ENCODE measurements at places on chromosomes 13 and 19. TPM values are rescaled to one million over a fixed set of nuclear protein-coding genes. Genes with fewer than 3 reads are reported as not detected.

The AMER2 gene
- total RNA-seq: not detected

The BST2 gene
- total RNA-seq: 10.5 TPM

The PSG6 gene
- not detected for total RNA-seq

The MEIOSIN gene
- not detected for total RNA-seq

The PODNL1 gene
- total RNA-seq: not detected

The CYP2A7 gene
- total RNA-seq: not detected

The ZNF492 gene
- total RNA-seq: 0.22 TPM

The NPAS1 gene
- total RNA-seq: under 0.01 TPM

The DAND5 gene
- under 0.01 TPM for total RNA-seq

The SUGT1 gene
- total RNA-seq: 25.1 TPM

DNA sequence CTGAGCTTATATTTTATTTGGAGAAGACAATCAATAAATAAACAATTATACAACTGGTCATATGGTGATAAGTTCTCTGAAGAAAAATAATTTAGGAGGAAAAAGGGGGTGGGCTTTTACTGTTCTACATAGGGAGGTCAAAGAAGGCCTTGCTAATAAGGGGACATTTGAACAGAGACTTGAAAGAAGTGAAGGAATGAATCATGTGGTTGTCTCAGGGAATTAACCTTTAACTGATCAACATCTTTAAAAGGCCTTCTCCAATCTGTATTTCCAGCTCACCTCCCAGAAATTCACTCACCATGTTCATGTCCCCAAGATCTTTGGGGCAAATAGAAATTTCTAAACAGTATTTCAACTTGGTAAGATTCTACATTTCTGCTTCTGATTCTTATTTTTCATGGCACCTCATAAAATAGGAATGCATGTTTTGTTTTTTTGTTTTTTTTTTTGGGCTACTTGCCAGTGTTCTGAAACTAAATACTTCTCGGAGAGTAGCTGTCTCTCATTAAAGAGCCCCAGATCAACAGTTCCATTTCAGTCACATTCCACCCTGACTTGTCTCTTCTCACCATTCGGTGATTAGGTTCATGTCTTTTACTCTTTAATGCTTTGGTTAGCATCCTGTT is 19.2 kb upstream of the LPAR6 start:
- DNase-seq: peak; percentile 24

DNA sequence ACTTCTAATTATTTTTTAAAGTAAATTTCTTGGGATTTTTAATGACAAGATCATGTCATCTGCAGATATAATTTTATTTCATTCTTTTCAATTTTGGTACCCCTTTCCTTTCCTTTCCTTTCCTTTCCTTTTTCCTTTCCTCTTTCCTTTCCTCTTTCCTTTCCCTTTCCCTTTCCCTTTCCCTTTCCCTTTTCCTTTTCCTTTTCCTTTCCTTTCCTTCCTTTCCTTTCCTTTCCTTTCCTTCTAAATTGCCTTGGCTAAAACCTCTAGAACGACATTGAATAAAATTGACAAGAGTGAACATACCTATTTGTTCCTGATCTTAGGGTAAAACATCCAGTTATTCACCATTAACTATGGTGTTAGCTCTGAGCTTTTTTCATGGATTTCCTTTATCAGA is 334.1 kb downstream of the NDFIP2 start:
- DNase-seq: no peak

DNA sequence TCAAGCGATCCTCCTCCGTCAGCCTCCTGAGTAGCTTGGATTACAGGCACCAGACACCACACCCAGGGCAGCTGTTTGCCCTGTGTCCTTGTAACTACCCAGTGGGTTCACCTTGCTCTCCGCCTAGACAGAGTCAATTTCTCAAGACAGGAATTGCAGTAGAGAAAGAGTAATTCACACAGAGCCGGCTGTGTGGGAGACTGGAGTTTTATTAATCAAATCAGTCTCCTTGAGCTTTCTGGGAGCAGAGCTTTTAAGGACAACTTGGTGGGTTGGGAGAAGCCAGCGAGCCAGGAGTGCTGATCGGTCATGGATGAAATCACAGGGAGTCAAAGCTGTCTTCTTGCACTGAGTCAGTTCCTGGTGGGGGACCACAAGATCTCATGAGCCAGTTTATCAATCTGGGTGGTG is 20.6 kb upstream of the ADGRE1 start:
- DNase-seq: no peak

DNA sequence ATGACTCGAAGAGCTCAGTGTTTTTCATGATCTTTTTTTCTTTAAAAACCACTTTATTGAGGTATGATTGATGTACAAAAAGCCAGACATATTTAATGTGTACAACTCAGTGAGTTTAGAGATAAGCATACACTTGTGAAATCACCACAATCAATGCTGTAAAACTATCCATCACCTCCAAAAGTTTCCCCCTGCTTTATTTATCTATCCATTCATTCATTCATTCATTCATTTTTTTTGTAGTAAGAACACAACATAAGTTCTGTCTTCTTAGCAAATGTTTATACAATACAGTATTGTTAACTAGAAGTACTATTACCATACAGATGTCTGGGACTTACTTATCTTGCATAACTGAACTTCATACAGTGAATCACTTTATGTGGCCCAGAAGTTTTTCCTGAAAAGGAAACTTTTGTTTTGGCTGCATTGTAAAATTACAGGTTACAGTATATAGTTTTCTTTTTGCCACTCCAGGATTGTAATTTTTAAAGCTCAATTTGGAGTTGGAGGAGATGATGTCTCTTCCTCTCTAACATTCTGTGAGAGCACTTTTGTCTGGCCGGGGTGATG is 6.7 kb downstream of the RAP2A start:
- no peak for DNase-seq

DNA sequence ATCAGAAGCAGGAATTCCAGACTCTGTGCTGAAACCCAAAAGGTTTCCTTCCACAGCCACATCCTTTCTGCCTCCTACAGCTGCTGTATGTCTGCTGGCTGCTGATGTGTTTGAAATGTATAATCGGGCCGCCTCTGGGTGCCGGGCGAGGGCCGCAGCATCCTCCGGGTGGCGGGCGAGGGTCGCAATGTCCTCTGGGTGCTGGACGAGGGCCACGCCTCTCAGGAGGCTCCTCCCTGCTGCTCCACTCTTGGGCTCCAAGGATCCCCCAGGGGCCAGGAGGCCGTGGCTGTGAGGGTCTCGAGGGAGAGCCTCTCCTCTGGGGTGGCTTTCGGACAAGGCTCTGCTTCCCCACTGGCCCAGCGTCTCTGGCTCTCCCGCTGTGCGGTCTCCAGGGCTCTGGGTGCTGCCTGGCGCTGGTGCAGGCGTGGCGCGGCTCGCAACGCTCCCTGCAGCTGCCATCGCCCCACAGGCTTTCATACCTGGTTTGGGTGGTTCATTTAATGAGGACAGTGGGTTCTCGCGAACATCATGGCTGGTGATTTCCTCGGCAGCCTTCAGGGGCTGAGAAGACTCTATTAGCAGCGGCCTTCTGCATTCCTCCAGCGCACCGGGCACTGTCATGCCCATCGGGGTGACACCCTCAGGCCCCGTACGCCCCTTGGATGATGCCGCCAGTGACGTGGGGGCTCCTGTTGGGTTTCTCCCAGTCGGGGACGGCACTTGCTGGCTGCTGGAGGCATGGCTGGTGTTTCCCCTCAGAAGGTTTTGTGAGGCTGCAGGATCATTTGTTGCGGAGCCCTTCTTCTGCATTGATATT is 41.8 kb upstream of the GRTP1 start:
- DNase-seq: no peak

- no peak for DNase-seq
These were observed 3.5 kb upstream of the ZNF701 start for GRCh38 chr19:52566588-52566987.

GRCh38 chr19:19618219-19619051 is at the start of gene PBX4:
Gene PBX4 (minus strand): TSS chr19:19618687. CDS start chr19:19618629, 58 bp downstream.
- peak; percentile 68 for DNase-seq

DNA sequence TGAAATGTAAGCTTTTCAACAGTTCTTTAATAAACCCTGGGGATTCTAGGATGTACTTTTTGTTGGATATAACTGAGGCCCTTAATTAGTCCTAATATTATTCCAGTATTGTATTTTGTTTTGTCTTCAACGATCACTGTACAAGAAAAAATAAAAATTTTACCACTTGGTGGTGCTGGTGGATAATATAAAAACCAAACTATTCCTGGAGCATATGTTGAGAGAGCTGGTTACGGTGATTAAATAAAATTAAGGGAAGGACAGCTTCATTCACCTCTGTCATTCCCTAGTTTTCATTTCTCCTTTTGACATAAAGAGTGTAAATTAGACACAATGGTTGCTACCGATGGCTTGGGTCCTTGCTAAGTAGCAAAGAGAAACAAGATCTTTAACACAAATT is 598.6 kb upstream of the PCDH20 start:
- no peak for DNase-seq

GRCh38 chr19:58553799-58554493 is 959 bp downstream of the CHMP2A start:
- DNase-seq: no peak

GRCh38 chr19:21028969-21029268 is 8.5 kb downstream of the ZNF430 start:
- DNase-seq: no peak

GRCh38 chr13:68938639-68939038 is 1169.0 kb upstream of the ATXN8OS start:
- no peak for DNase-seq

DNA sequence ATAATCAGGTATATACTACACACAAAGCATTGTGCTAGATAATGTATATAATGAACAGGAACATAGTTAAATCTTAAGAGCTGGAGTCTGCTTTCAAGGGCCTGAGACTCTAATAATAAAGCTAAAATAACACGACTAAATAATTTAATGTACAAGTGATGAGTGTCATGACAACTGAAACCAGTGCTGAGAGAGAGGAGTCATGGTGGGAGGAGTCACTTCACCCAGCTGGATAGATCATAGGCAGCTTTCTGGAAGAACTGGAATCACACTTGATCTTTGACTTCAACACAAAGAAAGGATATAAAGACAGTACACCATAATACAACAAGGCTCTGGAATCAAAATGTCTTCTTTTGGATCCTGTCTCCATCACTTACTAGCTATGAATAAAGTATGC is 7.1 kb downstream of the RBM26 start:
- DNase-seq: peak; percentile 37

DNA sequence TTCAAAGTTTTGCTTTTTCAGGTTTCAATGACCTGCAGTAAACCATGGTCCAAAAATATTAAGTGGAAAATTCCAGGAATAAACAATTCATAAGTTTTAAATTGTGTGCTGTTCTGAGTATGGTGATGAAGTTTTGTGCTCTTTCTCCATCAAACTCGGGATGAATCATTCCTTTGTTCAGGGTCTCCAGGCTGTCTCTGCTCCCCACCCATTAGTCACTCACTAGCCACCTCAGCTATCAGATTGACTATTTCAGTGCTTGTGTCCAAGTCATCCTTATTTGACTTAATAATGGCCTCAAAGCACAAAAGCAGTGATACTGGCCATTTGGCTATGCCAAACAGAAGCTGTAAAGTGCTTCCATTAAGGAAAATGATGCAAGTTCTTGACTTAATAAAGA is 1140.4 kb downstream of the EFNB2 start:
- no peak for DNase-seq

DNA sequence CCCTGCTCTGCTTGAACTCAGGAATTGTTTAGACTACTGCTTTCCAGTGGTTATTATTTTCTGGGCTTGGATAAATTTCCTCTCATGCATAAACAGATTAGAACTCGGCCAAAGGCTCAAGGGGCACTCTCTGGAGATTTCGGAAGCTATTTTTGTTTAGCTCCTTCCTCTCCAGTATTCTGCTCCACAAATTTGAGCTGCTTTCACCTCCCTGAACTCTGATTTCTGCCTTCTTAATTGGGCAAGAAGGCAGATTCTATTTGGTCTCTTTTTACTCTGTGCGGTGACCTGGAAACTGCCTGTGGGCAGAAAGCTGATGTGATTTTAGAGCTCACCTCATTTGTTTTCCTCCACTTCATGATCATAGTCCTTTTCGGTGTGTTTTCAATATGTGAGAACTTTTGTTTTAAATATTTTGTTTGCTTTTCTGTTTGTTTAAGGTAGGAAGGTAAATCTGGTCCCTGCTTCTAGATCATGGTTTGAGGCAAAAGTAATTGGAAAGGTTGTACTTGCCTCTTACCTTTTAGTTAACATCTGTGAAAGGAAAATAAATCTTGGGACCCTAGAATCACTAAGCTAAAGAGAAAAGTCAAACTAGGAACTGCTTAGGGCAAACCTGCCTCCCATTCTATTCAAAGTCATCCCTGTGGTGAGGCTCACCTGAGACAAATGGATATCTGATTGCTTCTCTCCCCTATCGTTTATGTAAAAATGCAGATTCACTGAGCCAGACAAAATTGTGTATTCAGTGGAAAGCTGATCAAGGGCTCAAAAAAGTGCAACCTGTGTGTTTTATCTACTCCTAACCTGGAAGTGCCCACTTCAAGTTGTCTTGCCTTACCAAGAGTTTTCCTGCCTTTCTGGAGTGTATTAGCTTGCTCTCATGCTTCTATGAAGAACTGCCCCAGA is 714.7 kb upstream of the PCDH20 start:
- DNase-seq: no peak

- DNase-seq: no peak
These were observed 25.9 kb downstream of the NBEA start for GRCh38 chr13:34967851-34968562.

DNA sequence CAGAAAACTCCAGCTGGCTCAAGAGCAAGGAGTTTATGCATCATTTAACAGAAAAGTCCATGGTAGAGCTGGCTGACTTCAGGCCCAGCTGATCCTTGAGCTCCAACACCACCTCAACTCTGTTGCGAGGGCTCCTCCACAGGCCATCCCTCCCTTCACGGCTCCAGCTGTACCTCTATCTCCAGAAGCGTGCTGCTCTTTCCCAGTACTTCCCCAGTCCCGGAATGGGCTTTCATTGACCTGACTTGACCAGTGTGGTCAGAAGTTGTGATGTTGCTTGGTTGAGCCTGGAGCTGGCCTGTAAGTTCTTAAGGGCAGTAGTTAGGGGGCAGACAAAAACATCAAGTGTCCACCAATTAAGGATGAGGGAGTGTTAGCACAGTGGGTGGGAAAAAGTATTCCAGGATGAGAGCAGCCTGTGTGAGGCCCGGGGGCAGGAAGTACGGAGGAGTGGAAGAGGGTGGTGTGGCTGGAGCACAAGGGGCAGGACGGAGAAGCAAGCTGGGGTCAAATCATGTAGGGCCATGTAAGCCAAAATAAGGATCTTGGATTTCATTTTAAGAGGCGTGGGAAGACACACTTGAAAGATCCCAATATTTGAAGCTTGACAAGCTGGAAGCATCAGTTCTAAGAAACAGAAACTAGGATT is 24.0 kb downstream of the SKA3 start:
- no peak for DNase-seq

- no peak for DNase-seq
These were observed 343.8 kb downstream of the MZT1 start for GRCh38 chr13:72383646-72384045.

DNA sequence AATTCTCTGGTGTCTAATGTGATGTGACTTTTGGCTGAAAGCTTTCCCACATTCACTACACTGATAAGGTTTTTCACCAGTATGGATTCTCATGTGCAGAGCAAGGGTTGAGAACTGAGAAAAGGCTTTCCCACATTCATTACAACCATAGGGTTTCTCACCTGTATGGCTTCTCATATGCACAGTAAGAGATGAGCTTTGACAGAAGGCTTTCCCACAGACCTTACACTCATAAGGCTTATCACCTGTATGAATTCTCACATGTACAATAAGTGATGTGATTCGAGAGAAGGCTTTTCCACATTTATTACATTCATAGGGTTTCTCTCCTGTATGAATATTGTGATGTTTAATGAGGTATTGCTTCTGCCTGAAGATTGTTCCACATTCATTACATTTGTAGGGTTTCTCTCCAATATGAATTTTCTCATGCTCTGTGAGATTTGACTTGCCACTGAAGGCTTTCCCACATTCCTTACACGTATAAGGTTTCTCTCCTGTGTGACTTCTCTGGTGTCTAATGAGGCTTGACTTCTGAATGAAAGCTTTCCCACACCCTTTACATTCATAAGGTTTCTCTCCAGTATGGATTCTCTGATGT is 14.0 kb downstream of the ZNF260 start:
- no peak for DNase-seq

All from lung microvascular endothelial cell (primary cell).